Esophagus mucosa (tissue), 1 donor: ENCODE measurements at places on chromosomes 16 and 17. TPM values are rescaled to one million over a fixed set of nuclear protein-coding genes. Genes with fewer than 3 reads are reported as not detected.

DNA sequence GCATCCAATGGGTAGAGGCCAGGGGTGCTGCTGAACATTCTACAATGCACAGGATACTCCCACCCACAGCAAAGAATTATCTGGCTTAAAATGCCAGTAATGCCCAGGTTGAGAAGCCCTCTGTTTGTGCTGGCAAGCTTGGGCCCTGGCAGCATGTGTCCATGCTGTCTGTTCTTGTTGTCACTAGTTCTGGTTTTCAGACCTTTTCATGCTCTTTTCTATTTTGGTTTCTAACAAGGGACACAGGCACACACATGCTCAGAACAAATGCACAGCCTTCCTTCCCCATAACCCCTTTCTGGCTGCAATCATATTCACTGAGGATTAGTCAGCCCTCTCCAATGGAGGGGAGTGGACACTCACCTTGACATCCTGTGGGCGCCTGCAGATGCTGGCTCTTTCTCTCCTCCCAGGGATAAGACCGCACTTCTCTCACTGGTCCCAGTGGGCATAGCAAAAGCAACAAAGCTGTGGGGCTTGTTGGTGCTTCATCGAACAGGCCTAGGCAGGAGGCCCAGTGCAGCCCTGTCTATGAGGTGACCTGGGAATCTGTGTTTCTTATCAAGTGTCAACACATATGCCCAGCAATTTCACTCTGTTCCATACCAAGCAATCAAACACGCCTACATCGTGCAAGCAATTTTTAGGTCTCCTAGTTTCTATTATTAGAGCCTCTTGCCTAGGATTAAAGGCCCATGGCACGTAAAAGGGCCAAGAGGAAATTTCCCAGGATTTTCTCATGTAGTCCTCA, 271.1 kb upstream of the CCL2 start:
- ATAC-seq = peak; percentile 33

DNA sequence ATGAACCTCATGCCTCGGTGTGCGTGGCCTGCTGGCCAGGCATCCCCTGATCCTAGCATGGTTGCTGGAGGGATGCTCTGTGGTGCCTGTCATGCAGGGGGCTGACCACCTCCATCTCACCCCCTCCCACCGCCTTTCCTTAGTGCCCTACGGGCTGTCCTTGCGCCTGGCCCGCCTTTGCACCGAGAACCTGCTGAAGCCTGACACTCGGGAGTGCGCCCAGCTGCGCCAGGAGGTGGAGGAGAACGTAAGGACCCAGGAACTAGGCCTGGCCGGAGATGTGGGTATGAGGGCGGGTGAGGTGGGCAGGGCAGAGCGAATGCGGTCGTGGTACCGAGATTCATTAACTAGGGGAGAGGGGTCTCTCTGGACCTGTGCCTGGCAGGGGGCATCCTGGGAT, 19.0 kb downstream of the ITGB4 start:
- no peak for ATAC-seq

GRCh38 chr16:16015849-16016248, 66.4 kb downstream of the ABCC1 start:
- ATAC-seq = no peak

GRCh38 chr17:14776791-14777190, 475.9 kb downstream of the HS3ST3B1 start:
- ATAC-seq = peak; percentile 50

DNA sequence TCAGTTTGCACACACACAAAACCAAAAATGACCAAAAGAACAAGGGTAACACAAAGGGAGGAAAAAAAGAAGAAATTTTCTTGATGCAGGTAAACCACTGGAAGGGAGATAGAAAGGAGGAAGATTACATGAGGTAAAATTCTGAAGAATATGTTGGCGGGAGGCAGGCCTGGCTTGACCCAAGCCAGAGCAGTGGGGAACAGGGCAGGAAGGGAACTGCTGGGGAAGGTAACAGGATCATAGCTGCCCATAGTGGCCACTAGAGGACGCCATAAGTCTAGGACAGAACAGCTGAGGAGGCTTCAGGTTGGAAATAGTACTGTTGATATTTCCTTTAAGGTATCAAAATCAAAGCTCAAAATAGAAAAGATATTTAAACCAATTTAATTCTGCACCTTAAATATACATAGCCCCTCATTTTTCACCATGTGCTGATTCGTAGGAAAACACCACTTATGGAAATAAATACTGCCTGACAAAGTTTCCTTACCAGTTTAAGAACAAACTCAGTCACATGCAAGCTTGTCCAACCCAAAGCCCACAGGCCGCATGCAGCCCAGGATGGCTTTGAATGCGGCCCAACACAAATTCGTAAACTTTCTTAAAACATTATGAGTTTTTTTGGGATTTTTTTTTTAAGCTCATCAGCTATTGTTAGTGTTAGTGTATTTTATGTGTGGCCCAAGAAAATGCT, 15.5 kb downstream of the VPS35 start:
- peak; percentile 91 for ATAC-seq

DNA sequence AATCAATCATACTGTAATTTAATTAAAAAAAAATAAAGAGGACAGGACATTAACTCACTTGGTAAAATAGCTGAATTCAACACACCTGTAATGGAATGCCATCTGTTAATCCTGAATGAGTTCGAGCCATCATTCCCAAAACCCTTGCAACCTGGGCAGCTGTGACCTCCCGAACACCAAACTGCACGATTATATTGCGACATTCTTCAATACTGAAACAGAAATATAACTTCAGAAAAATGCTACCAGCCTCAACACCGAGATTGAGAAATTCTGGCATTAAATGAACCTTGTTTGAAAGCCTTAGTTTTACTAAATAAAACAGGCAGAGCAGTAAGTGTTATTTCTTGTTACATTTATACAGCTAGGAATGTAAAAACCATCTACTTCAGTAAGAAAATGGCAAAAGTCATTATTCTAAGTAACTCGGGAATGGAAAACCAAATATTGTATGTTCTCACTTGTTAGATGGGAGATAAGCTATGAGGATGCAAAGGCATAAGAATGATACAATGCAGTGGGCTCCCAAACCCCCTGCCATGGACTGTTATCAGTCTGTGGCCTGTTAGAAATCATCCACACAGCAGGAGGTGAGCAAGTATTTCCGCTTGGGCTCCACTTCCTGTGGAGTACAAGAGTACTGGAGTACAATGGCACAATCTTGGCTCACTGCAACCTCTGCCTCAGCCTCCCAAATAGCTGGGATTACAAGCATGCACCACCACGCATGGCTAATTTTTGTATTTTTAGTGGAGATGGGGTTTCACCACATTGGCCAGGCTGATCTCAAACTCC, 46.5 kb downstream of the CNOT1 start:
- ATAC-seq = no peak

DNA sequence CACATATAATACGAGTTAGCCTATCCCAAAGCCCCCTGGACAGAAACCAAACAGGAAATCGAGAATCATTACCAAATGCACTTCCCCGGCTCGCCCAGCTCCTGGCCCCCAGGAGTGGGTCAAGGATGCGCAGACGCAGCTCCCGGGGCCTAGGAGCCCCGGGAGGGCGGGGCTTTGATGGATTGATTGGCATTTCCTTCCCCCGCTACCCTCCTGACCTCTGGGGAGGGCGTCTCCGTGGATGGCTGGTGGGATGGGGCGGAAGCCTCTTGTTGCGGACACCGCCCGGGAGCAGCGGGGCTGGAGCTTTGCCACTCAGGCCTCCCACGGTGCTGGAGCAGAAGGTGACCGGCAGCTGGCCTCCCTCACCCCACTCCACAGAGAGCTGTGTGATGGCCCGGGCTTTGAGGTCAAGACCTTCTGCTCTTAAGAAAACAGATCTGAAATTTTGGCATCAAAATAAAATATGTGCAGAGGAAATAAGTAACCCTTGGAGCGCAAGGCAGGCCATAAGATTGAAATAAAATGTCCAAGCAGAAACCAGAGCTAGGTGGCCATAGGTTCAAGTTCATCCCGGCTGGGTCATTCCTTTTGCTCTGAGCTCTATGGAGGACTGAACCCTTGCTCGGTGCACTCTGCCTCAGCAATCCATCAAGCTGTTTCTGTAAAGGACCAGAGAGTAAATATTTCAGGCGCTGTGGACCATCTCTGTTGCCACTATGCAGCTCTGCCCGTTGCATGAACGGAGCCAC, 262.3 kb downstream of the SOX9 start:
- ATAC-seq = no peak

DNA sequence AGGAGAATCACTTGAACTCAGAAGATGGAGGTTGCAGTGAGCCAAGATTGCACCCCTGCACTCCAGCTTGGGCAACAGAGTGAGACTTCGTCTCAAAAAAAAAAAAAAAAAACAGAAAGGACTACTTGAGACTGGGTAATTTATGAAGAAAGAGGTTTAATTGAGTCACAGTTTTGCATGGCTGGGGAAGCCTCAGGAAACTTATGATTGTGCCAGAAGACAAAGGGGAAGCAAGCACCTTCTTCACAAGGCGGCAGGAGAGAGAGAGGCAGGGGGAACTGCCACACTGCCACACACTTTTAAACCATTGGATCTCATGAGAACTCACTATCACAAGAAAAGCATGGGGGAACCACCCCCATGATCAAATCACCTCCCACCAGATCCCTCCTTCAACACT, 9.0 kb upstream of the MILR1 start:
- ATAC-seq = no peak

DNA sequence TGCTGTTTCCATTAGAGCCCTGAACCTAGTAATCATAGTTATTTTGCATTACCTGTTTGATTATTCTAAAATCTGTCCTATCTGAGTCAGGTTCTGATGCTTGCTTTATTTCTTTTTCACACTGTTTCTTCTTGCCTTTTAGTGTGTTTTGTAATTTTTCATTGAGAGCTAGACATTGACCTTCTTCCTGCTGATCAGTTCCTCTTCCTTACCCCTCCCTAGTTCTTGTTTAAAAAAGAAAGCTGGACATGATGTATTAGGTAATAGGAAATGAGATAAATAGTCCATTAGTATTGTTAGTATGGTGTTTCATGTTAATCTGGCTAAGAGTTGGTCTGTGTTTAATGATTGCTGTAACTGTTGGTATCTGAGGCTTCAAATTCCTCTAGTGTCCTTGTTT, 13.4 kb downstream of the WWP2 start:
- no peak for ATAC-seq

DNA sequence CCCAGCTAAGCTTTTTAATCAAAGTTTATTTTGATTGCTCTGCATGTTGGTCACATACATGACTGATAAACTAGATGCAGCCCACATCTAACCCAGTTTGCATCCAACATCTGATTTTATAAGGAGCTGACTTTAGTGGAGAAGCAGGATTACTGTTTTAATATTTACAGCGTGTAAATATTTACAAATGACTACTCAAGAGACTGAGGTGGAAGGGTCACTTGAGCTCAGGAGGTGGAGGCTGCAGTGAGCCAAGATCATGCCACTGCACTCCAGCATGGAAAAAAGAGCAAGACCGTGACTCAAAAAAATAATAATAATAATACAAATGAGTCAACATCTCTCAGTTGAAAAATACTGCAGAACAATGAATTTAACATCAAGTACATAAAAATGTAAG, 50.8 kb downstream of the PARN start:
- no peak for ATAC-seq

DNA sequence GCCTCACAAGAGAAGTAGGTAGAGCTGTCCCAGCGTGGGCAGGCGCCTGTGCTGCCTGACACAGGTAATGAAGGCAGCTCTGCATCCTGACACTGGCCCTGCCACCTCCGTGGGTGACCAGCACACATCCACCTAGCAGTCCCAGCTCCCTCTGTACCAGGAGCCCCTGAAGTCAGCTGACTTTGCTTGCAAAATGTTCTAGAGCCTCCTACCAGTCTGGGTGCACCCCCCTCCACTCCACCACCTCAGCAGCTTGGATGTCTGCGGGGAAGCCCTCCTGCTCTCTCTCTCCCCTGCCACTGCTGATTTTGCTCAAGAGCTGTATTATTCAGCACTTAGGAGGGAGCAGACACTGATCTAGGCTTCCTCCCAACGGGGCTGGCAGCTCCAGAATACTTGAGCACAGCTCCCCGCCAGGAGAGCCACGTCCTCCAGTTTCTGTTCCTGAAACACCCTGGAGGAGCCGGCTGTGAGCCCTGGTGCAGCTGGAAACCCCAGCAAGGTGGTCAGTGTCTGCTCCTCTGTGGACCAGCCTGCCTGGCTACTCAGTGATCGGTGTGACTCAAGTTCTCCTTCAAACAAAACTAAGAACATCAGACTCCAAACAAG, 1.0 kb downstream of the RNF166 start:
- ATAC-seq = no peak

GRCh38 chr16:548586-548985, 11.6 kb upstream of the PRR35 start:
- no peak for ATAC-seq

- no peak for ATAC-seq
Measured at GRCh38 chr17:57622306-57622682, 122.8 kb downstream of the CCDC182 start.

GRCh38 chr17:15381707-15382106, 40.3 kb upstream of the TEKT3 start:
- ATAC-seq = peak; percentile 90

GRCh38 chr17:45785480-45786193, 1.5 kb downstream of the CRHR1 start:
- ATAC-seq = no peak

GRCh38 chr17:32266389-32267301, 1.0 kb downstream of the RHBDL3 start:
- peak; percentile 8 for ATAC-seq

GRCh38 chr16:49581630-49582298, 208.2 kb downstream of the C16orf78 start:
- no peak for ATAC-seq

GRCh38 chr17:334974-335481, 17.6 kb downstream of the RPH3AL start:
- no peak for ATAC-seq

MATCAP1 gene
- total RNA-seq = 7.8 TPM

SCRN2 gene
- total RNA-seq = 21.2 TPM
